Left colon (tissue), 2 donors: ENCODE measurements at places on chromosomes 16 and 17. TPM values are rescaled to one million over a fixed set of nuclear protein-coding genes. Genes with fewer than 3 reads are reported as not detected.
A peak's percentile ranks its signal among the peaks of the same experiment; 100 is the strongest.

DNA sequence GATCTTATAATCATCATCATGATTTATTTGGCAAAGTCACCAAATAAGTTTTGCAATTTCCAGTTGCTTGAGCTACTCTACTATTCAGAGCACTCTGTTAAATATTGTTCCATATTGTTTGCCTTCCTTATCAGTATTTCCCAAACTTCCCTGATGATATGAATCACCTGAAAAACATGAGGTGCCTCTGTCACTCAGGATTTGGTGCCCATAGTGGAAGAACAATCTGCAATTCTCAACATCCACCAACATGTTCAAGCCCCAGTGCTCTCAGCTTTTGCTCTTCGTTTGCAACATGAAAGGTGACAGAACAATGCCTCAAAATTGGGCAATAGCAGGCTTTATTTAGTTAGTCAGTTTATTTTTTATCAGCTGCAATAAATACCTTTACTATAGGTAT, 28.6 kb upstream of the WSB1 start:
- DNase-seq = no peak

GRCh38 chr17:51118330-51119195, 2.1 kb downstream of the SPAG9 start:
- DNase-seq = peak; percentile 76

CES5A gene
- total RNA-seq = not detected

CDH3 gene
- 0.89 TPM for total RNA-seq

MYH1 gene
- not detected for total RNA-seq
